NCI-H1092 (cell line): ENCODE measurements at places on chromosomes 5 and 9.
A peak's percentile ranks its signal among the peaks of the same experiment; 100 is the strongest.

GRCh38 chr9:121667890-121668289, 16.5 kb downstream of the DAB2IP start:
- no peak for DNase-seq

DNA sequence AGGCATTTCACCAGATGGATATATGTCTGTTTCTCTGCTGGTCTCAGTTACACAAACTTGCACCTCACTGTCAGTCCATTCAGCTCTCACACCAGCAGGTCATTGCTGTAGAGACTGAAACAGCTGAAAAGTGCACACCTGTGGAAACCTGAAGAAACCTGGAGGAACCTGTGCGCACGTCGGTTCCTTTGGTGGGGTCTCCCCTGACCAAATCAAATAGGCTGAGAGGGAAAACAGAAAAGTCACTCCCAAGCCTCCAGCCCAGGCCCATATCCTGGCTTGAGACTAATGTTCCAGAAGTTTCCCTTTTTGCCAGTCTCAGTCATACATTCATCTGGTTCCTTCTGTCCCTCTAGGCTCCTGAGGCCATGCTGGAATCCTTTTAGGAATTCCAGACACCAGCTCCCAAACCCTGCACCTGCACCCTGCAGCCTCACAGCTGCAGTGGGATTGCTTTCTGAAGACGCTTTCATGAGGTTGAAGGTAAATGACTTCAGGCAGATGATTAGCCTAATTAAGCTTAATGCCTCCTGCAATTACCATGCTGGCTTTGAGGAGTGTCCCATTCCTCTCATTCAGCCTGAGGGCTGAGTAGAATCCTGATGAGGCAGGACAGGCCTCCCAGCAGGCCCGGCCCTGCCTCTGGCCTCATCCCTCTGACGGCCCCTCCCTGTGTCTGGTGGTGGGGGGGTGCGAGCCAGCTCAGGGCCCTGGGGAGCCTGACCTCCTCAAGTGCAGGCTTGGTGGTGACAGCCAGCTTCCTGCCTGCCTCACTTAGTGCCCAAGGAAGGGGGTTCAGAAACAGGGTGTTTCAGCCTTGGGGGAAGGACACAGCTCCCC, 24.3 kb upstream of the CXCL14 start:
- DNase-seq, result no peak

- no peak for DNase-seq
Measured at GRCh38 chr9:108547411-108548135, 308.2 kb downstream of the ACTL7B start.

GRCh38 chr9:109894921-109895758, 115.1 kb downstream of the PALM2AKAP2 start:
- no peak for DNase-seq

DNA sequence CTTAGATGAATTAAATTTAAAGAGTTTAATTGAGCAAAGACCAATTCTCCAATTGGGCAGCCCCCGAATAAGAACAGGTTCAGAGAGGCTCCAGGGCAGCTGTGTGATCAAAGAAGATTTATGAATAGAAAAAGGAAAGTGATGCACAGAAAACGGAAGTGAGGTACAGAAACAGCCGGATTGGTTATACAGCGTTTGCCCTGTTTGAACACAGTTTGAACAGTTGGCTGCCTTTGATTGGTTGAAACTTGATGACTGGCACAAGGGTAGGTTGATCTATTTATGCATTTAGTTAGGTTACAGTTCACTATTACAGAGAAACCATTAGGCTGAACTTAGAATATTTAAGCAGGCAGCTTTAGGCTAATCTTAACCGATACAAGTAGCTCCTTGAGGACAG, 29.5 kb downstream of the NIM1K start:
- DNase-seq, result no peak

- DNase-seq, result peak; percentile 0
Measured at GRCh38 chr5:31889001-31889561, 250.2 kb downstream of the PDZD2 start.

GRCh38 chr5:110963495-110963894, 108.0 kb upstream of the TSLP start:
- DNase-seq, result no peak

- DNase-seq, result no peak
Measured at GRCh38 chr5:69188811-69189161, 597 bp upstream of the CENPH start.

DNA sequence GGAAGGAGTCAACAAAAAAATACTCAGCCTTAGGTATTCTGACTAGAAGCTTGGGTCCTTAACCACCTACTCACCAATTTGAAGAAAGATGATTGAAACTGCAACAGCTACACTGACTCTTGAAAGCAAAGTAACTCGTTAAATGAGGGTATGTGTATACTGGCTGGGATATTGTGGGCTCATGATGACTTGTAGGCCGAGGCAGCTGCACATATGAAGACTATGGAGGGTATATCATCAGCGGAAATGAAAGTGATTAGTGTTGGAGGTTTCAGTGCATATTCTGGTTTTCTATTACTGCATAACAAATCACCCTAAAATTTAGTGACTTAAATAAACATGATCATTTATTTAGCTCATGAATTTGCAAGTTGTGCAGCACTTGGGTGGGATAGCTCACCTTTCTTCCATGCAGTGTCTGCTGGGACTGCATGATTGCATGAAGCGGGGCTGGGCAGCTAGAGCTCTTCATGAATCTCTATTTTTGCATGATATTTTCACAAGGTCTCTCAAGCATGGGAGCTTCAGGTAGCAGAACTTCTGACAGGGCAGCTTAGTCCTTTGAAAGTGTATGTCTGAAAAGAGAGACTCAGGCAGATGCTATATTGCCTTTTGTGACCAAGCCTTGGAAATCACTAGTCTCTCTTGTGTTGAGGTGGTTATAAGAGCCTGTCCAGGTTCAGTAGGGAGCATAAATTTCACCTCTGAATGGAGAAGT, 96.1 kb upstream of the CDKN2B start:
- DNase-seq, result no peak

- no peak for DNase-seq
Measured at GRCh38 chr9:37923118-37923795, 19.3 kb upstream of the SLC25A51 start.

- DNase-seq, result no peak
Measured at GRCh38 chr5:36444582-36445418, 143.1 kb upstream of the RANBP3L start.

- DNase-seq, result no peak
Measured at GRCh38 chr5:144284931-144285502, 114.3 kb downstream of the KCTD16 start.

DNA sequence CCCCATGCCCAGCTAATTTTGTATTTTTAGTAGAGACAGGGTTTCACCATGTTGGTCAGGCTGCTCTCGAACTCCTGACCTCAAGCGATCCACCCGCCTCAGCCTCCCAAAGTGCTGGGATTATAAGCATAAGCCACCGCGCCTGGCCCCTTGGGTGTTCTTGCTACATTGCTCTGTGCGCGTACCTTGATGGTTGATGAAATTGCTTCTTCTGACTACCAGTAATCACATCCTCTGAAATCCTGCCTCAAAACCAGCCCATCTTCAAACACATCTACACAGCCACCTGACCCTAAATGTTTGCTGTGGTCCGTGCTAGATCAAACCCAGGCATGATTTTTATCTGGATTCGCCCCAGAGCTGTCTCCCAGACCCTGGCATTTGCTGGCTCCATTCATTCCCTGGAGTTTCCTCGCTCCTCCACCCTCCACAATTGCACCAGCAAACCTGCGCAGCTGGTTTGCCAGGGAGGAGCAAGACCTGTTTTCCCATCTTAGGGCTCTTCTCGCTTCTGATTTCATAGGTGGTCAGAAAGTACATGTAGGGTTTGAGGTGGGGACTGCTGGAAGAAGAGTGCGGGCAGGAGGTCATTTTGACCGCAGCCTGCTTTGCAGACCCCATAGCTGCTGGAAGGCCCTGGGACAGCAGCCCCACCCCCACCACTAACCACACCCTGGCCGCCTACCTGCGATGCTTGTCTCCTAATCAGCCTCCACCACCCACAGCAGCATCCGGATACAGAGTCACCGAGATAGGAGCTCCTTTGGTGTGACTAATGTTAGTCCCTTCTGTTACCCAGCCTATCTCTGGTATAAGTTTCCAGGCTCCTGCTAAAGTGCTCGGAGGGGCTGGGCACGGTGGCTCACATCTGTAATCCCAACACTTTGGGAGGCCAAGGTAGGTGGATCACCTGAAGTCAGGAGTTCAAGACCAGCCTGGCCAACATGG, 22.7 kb downstream of the SWI5 start:
- no peak for DNase-seq

DNA sequence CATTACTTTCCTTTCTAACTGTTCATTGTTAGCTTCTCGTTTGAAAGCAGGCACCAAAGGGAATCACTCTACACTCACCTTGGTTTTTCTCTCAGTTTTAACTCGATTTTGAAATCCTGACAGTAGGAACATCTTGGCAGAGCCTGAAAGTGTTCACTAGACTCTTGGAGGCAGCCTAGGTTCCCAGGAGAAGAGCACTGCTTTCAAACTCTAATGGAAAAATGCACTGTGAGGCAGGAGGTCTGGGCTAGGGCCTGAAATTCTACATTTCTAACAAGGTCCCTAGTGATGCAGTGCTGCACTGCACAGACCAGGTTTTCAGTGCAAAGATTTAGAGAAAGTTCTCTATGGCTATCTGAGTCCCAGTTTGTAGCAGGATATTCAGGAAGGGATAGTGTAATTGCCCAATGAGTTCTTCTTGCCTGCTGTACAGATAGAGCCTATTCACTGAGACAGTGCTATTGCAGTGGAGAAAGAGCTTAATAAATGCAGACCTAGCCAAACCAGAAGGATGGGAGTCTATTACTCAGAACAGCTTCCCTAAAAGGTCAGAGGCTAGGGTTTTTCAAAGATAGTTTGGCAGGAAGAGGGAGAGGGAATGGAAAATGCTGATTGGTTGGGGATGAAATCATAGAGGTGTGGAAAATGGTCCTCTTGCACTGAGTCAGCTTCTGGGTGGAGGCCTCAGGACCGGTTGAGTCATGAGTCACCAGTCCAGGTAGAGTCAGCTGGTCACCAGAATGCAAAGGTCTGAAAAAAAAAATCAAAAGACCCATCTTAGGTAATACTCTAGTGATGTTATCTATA, 153.9 kb downstream of the GPBP1 start:
- no peak for DNase-seq

- DNase-seq, result no peak
Measured at GRCh38 chr5:32020946-32021345, 153.2 kb downstream of the GOLPH3 start.

GRCh38 chr5:93715327-93715726, 26.1 kb downstream of the POU5F2 start:
- no peak for DNase-seq

GRCh38 chr9:87518702-87519335, 21.2 kb downstream of the DAPK1 start:
- DNase-seq, result no peak

DNA sequence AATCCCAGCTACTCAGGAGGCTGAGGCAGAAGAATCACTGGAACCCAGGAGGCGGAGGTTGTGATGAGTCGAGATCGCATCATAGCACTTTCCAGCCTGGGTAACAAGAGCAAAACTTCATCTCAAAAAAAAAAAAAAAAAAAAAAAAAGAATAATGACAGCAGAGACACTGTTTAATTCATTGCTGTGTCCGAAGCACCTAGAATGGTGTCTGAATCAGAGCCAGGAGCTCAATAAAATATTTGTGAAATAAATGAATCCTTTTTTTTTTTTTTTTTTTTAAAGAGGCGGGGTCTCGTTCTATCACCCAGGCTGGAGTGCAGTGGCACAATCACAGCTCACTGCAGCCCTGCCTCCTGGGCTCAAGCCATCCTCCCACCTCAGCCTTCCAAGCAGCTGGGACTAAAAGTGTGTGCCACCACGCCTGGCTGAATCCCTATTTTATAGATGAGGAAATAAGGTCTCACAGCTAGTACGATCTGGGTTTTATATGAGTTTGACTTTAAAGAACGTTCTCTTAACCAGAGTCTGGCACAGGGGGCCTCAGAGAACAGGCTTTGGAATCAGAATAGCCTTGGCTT, 47.8 kb downstream of the THOC3 start:
- no peak for DNase-seq

- no peak for DNase-seq
Measured at GRCh38 chr9:134656334-134657006, 14.9 kb downstream of the COL5A1 start.

- DNase-seq, result no peak
Measured at GRCh38 chr5:35822511-35822910, 34.2 kb upstream of the IL7R start.

DNA sequence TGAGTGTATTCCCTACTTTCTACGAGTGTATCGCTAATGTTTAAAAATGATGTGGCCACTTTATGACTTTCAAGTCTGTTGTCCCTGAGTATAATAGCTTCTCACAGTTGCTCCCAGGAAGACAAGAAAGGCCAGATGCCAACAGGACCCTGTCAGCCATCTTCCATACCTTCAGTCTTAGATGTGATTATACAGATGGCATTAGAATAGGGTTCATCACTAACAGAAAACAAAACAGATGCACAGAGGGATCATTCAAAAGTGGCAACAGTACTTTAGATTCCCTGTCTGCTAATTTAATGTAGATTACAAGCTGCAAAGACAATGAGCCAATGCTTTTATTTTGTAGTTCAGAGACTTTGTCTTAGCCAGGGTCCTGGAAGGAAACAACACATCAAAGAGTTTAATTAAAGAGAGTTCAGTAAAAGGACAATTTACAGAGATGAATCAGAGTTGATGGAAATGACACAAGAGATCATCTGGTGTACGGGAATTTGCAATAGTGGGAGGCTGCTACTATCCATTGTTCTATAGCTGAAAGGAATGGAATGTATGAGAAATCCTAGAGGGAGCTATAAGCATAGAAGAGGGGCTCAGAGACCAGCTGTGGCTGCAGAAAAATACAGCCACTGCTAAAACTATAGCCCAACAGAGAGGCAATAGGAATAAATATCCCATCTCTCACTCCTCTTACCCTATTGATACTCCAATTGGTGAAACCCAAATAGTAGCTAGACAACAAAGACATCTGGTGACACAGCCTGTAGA, 393.7 kb upstream of the SMC2 start:
- no peak for DNase-seq

DNA sequence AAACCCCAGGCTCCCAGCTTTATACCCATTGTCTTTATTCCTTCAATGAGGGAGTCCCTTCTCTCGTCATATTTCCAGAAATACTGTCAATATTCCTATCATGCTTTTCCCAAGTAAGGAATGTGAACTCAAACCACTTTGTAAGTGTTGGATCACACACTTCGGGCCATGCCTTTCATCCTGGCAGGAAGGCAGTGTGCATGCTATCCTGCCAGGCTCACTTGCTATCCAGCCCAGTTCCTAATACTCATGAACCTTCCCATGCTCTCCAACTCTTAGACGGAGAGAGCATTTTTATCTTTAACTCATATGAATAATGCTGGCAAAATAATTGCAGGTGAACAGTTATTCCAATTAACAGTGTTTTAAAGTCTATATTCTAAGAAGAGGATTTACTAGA, 639.9 kb upstream of the ACO1 start:
- DNase-seq, result no peak

- DNase-seq, result no peak
Measured at GRCh38 chr9:83986195-83986594, 5.6 kb downstream of the RMI1 start.

- DNase-seq, result no peak
Measured at GRCh38 chr5:166302166-166302565, 1989.3 kb upstream of the WWC1 start.

DNA sequence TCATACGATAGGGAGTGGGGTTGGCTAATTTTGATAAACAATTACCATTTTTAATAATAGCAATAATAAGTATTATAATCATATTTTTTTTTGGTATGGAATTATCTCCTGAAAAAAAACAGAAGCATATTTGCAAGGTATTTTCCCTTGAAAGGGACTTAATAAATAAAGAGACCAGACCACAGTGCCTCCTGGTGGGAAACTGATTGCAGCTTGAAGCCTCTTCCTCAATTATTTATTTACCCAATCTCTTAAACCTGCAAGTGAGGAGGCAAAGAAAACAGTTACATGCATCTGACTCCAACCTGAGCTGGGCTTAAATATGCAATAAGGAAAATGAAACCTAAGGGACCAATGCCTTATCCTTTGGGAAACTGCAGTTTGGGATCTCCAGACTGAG, 388.1 kb upstream of the ACO1 start:
- no peak for DNase-seq
